Activated CD4-positive, CD25-positive, alpha-beta regulatory T cell treated with anti-CD3 and anti-CD28 coated beads, Interleukin-2, amount 50 U/mL, for 16 hours (primary cell): ENCODE measurements at places on chromosomes 7 and 10.

DNA sequence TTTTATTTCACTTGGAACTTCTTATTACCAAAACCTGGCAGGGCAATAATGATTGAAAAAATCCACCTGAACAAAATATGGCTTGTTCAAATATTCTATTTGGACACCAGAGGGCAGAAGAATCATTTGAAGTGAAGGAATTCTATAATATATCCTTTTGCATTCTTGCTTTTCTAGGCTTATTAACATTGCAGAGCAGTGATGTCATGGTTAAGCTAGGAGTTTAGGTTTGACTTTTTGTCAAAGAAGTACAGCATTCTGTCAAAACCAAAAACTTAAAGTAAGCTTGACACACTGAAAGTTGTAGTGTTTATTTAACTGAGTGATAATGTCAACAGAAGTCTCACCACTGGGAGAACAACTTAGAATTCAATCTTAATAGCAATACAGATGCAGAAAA lies 156.0 kb downstream of the SEMA3D start:
- DNase-seq, result no peak

GRCh38 chr7:55245271-55245723 lies 119.8 kb upstream of the LANCL2 start:
- no peak for DNase-seq

- DNase-seq, result no peak
Measured at GRCh38 chr7:15057272-15057671, 154.7 kb upstream of the DGKB start.

DNA sequence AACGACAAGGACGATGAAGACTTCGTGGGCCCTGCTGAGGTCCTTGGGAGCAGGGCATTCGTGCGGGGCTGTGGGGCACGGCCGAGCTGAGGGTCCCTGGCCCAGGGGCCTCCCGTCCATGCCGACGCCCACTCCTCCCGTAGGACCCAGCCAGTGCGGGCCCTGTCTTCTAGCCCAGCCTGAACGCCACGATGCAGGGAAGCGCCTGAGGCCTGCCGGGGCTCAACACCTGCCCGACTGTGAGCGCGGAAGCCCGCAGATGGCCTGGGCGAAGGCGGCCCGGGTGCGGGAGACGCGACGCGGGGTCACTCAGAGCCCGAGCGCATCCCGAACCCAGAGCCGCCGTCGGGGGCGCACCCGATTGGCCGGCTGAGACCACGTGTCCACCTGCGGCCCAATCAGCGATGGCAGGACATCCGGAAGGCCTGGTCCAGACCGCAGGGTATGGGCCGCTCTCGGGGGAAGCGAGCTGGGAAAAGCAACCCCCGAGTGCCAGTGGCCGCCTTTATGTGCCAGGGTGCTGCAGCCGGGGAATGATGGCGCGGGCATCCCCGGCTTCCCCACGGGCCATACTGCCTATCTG lies 151.0 kb downstream of the NRF1 start:
- DNase-seq, result no peak

DNA sequence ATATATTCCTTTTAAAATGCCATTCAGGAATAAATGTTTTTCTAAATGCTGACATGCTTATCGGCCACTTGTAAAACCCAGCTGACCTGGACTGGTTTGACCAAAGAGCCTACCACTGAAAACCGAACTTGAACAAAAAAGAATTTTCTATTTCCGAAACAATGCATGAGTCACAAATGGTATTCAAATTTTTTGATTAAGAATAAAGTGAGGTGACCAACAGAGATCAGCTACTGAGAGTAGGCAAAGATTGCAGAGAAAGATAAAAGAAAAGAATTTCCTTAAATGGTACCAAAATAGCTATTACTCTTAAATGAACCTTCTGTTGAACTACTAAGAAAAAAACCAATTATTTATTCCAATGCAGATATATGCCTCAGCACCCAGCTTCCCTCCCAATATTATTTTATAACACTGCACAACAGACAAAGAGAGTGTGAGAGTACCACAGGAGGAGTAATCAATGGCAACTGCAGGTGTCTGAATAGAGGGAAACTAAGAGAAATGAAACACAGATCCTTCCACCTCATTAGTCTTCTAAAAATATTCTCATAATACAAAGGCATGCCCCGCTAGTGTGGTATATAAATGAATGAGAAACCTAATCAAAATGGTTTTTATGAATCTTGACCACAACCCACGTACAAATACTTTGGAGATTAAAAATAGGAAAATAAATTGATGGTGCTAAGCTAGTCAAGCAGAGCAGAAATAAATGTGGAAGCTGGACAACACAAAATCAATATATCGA lies 20.1 kb downstream of the OSBPL3 start:
- DNase-seq, result no peak

GRCh38 chr7:71804256-71804655 lies 607.9 kb downstream of the CALN1 start:
- DNase-seq, result no peak

GRCh38 chr7:142587578-142588191 lies 161.6 kb upstream of the PRSS1 start:
- no peak for DNase-seq

- no peak for DNase-seq
Measured at GRCh38 chr10:113180401-113181154, 230.5 kb downstream of the TCF7L2 start.

DNA sequence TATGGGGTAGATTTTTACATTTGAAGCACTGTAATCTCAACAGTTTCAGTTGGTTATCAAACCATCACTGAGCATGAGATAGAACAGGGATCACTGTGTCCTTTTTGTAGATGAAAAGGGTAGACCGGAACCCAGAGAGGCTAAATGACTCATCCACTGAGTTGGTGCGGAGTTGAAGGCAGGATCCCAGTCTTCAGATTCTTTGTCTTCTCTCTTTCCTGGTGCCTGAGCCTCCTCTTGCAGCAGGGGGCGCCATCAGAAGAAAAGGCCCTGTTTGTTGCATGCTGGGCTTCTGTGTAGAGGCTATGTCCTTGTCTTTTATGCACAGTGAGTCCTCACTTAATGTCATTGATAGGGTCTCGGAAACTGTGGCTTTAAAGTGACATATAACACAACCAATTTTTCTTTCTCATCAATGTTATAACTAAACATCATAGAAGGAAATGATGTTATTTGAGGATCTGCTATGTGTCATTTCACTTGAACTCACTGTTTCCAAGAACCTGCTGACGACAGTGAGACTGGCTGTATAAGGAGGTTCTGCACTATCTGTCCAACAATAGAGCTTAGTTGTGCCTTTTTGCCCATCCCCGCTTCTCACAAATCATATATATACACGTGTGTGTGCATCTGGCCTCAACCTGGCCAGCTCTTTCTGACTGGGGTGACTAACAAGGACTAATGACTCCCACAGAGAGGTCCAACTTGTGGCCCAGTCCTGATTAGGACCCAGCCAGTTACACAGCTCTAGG lies 14.3 kb downstream of the ZNF282 start:
- DNase-seq, result peak; percentile 66

GRCh38 chr10:11173042-11173441 lies 155.4 kb downstream of the CELF2 start:
- DNase-seq, result no peak

- DNase-seq, result no peak
Measured at GRCh38 chr10:133242611-133243356, 5.1 kb downstream of the VENTX start.

DNA sequence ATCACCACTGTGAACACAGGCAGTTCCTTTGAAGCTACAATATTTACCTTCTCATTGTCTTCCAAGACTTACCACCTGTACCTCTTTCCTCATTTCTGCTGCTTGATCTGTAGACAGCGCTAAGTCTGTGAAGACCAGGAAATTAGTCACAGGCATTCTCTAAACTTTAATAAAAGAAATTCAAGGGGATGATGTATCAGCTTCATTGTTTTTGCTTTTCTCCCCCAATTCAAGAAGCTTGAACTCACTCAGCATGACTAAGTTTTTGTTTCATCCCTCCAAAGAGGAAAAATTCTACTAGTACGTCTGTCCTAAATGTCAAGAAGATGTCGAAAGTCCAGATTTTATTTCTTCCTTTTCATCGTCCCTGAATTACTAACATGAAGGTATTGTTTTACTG lies 75.3 kb upstream of the PPP1R9A start:
- no peak for DNase-seq

DNA sequence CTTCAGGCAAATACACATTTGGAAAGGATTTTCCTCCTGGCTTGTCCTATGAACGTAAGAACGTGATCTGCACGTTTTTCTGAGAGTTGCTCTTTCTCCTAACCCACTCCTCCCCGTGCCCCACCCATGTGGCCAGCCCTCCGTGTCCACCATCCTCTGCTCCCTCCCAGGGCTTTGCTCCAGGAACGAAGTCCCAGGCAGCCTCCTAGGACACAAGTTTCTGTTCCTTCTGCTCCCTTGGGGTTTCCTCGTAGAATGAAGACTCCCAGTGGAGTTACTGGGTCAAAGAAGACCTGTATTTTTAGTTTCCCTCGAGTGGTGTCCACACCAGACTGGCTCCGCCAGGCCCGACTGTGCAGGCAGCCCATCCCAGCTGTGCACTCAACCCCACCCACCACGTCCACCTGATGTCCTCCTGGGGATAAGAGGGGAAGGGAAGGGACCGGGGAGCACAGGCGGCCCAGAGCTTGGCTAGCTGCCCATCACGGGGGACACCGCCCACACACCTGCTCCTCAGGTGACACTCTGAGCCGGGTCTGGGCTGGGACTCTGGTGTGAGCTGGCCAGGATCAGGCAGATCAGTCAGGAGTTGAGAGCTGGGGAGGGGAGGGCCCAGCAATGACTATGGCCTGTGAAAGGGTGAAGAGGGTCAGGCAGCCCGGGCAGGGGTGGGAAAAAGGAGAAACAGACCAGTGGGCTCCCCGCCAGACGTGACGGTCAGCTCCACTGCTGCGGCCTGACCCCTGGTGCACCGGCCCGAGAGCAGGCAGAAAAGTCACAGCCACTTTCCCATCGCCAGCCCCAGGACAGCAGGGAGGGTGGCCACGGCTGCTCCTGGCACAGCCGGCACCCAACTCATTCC lies 54.3 kb upstream of the PPP2R2D start:
- DNase-seq, result no peak

DNA sequence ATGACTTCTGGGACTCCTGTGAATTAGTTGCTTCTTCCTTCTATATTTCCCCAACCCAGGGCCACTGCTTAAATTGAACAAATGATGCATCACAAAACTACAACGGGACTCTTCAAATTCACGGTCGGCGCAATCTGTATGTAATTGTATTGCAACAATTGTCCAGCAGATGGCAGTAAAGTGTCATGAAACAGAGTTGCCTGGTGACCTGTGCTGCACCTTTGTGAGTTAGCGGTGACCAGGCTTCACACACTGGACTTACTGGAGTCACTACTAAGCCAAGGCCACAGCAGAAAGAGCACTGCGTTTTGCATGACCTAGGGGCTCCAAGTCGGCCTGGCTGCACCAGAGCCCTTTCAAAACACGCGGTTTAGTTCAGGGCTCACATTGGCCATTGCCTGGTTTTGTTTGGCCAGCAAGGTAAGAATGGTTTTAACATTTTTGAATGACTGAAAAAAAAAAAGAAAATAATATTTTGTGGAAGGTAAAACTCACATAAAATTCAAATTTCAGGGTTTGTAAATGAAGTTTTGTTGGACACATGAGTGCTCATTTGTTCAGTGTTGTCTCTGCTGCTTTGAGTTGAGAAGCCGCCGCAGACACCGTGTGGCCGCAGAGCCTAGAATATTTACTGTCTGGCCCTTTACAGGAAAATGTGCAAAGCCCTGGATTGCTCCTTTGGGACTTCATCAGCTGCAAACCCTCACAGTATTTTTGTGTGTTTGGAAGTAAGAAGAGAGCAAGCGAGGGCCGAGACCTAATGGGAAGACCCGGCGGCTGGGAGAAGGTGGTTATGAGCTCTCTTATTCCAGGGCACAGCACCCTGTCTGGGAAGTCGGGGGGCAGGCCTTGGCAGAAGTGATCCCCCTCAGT lies 23.2 kb upstream of the ZNF32 start:
- no peak for DNase-seq
